ENCODE measurements at places on chromosomes 13 and 19. TPM values are rescaled to one million over a fixed set of nuclear protein-coding genes. Genes with fewer than 3 reads are reported as not detected.

- DNase-seq = no peak
These were observed 2.9 kb upstream of the NTF4 start for GRCh38 chr19:49067554-49067953.

GRCh38 chr19:40424637-40425449, 949 bp downstream of the SERTAD1 start:
- DNase-seq = no peak

Gene ADPRHL1
- 0.72 TPM for total RNA-seq

Gene ZFP36
- 575 TPM for total RNA-seq

Gene KLK14
- not detected for total RNA-seq

Gene TGFBR3L
- not detected for total RNA-seq

DNA sequence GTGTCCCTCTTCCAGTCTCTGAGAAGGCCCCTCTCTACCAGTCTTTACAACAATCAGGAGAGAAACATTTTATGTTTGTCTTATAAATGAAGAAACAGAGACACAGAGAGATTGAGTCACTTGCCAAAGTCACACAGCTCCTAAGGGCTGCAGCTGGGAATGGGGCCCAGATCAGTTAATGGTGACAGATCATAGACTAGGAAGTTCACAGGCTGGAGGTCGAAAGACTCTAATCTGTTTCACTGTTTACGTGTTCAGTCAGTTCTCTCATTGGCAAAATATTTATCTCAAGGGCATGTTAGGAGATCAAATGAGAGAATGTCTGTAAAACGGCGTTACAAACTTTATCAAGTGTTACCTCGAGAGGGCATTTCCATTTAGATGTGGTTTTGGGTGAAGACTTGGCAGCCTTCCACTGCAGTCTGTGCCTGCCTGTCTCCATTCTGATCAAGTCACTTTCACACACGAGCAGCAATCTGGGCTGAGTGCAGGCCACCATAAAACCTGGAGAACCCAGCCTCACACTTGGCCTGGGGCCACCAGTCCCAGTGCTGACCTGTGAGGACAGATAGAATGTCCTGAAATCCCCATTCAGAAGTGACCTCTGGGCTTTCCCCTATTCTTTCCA, 65.1 kb downstream of the SIAH3 start:
- no peak for DNase-seq

GRCh38 chr13:23984546-23984945, 87.2 kb upstream of the C1QTNF9B start:
- no peak for DNase-seq

Gene CYP2A7
- not detected for total RNA-seq

DNA sequence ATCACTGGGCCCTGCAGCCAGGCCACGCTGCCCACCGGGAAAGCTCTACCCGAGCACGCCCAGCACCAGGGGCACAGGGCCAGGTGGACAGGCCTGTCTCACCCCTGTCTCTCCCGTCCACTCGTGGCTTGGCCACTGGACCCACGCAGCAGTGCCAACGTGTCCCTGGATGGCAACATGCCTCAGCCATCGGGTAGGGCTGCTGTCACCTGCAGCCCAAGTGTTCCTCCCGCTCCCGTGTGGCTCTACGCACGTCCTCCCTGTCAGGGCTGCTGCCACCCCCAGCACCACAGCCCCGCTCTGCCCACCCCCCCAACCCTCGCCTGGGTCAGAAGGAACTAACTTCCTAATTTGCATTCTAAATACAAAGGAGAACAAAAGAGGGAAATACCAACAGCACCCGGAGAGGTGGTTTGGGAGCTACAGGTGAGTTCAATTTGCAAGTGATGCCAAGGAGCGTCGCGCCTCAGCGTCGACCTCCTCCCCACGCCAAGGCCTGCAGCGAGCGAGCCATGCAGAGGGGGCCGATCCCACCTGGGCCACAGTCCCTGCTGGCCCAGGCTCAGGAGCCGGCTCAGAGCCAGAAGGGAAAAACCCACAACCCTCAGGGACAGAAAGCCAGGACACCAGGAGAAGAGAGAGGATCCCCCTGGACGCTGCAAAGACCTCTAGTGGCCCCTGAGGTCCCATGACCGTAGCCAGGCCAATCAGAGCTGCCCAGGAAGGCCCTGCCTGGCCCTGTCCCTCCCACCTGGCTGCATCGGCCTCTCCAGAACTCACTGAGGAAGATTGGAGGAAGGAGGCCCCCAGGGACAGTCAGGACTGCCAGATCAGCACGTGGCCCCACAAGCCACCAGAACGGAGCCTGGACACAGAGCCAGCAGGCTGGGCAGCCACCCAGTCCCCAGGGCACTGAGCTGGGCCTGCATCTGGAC, 128.4 kb upstream of the SPACA7 start:
- no peak for DNase-seq

Gene ZNF784
- 2.5 TPM for total RNA-seq

DNA sequence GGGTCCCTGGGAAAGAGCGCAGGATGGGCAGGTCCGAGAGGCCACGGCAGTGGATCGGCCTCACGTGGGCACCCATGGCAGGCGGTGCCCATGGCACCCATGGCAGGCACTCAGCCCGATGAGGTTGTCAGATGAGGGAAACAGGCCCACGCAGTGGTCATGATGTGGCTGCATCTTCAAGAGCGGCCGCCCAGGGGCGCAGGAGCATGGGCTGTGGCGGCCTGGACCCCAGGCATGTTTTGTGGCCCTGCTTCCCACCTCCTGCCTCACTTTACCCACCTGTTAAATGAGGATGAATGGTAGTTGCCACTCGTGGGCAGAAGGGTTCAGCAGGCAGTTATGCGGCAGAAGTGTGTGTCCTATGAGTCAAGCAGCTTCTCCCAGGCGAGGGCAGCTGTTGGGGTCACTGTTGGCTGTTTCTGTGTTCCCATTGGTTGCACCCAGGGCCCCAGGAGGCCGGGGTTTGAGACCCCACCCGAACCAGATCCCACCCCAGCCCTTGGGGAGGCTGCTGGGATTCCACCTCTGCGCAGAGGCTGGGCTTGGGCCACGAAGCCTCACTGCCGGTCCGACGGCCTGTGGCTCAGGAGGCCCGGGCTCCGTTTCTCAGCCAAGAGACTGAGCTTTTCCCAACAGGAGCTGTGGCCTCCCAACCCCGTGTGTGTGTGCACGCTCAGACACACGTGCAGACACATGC, 30.0 kb downstream of the CSNK1G2 start:
- no peak for DNase-seq

GRCh38 chr19:44878120-44878865, 12.8 kb upstream of the TOMM40 start:
- DNase-seq = no peak

DNA sequence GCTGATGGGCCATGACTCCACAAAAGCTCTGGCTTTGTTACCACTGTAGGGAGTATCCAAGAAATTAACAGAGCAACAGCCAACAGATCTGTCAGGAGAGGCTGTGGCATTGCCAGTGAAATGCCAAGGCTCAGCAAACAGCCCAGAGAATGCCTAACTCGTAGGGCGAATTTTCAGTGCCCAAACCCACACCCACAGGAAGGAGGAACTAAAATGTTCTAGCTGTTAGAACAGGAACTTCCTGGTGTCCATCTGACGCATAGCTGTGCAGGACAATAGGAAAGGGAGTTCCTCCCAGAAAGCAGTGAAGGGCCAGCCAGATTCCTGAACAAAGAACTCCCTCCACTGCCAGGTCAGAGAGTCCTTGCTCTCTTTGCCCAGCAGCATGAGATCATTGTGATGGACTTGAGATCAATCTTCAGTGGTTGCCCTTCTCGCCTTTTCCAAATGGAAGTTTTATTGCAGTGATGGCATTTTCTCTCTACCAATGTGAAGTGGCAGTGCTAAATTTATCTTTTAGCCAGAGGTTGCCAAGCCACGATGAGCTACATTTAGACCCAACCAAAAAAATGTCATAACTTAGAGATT, 224.2 kb upstream of the STARD13 start:
- DNase-seq = no peak

Gene POP4
- 53.1 TPM for total RNA-seq

- no peak for DNase-seq
These were observed 10.2 kb upstream of the NOP53 start for GRCh38 chr19:47735131-47735530.

DNA sequence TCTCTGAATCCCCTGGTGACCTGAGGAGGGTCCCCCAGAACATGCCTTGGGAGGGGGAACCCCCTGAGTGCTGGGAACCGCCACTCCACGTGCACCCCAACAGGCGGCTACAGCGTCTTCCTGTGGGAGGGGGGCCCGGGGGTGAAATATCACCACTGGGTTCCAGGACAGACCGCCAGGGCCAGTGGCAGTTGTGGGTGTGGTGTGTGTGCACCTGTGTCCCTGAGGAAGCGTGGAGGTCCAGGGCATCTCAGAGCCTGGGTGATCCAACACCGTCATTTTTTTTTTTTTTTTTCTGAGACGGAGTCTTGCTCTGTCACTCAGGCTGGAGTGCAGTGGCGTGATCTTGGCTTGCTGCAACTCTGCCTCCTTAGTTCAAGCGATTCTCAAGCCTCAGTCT, 4.2 kb downstream of the ADGRE5 start:
- DNase-seq = no peak

DNA sequence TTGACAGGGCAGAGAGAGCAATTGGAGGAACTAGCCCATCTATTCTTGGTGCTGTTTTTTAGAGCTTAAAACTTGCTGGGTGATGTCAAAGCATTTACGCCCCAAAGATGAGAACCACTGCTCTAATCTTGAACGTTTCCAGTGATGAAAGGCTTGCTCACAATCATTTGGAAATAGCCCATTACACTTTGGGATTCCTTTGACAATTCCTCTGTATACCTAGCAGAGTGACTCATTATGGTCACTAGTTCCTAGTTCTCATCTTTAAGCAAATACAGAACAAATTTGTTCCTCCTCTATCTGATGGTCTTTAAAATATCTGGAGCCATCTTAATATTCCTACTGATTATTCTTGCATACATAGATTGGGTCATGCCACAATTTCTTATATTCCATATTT, 112.3 kb downstream of the GPC6 start:
- DNase-seq = no peak

GRCh38 chr19:46407856-46408663, 5.3 kb downstream of the CCDC8 start:
- DNase-seq = no peak

Gene TMEM255B
- 16.4 TPM for total RNA-seq

DNA sequence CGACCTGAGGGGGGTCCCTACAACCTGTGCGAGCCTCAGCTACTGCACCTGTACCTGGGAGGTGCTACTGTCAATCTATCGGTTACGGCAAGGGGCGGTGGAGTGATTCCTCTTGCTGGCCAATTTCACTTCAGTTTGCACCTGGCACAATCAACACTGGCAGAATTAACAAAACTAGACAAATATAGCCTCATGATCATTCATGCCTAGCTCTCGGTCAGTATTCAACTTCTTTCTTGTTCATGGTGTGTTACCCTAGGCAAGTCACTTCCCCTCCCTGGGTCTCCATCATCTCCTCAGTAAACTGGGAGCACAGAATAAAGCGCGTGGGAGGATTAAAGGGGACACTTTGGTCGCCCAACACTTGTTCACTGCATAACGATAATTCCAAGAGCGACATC, 618 bp downstream of the HAUS8 start:
- DNase-seq = no peak

- DNase-seq = no peak
These were observed 550.6 kb upstream of the ARGLU1 start for GRCh38 chr13:107118506-107118905.

Gene DPP9
- total RNA-seq = 42.9 TPM

Gene OR10H1
- not detected for total RNA-seq

DNA sequence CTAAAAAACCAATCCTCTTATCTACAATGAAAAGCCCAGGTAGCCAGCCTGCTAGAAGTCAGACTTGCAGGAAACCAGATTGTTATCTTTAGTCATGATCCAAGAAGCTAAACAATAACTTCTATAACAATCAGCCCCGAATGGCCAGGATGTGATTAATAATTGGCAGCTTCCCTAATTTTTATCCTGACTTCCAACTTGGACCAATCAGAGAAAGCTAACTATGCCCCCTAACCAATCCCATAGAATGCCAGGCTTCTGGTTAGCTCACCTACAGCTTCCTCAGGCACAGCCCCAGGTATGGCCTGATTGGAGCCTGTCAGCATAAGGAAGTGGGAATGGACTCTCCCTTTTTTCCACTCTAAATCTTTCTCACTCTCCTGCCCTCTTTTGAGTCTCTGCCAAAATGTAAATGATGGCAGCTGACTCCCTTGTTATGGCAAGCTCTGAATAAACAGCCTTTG, 394.9 kb downstream of the DLEU7 start:
- DNase-seq = no peak

GRCh38 chr19:55703790-55704215, 28.8 kb downstream of the EPN1 start:
- DNase-seq = no peak

DNA sequence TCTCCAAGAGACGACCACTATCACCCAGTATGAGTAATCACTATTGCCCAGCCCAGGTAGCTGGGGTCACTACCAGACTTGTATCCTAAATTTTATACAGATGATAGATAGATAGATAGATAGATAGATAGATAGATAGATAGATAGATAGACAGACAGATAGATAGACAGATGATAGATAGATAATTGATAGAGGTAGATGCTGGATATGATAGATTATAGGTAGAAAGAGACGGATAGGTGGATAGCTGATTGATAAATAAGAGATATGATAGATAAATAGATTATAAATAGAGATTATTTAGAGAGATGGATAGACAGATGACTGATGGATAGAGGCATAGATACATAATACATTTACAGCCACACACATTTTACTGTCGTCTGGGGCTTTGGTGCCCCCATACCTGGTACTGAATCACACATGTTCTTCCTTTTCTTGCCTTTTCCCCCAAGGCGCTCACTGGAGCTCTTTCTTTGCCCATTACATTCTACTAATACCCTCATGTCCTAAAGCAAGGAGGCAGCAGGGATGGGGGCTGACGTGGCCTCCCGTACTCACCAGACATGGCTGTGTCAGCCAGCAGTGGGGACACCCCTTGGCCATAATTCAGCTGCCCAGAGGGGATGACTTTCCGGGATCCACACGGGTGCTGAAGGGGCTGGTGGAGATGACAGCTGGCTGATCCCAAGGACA, 44.6 kb upstream of the CCNE1 start:
- no peak for DNase-seq

DNA sequence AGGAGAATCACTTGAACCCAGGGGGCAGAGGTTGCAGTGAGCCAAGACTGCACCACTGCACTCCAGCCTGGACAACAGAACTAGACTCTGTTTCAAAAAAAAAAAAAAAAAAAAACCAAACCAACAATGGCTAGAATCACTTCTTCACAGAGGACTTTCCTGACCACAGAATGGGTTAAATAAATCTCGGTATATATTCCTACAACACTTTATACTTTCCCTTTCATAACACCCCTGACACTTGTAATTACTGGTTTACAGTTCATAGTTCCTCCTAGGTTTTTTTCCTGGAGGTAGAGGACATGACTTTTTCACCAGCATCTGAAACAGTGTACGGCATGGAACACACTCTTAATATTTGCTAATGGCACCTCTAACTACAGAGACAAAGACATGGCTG, 31.4 kb downstream of the ZDHHC20 start:
- DNase-seq = no peak

DNA sequence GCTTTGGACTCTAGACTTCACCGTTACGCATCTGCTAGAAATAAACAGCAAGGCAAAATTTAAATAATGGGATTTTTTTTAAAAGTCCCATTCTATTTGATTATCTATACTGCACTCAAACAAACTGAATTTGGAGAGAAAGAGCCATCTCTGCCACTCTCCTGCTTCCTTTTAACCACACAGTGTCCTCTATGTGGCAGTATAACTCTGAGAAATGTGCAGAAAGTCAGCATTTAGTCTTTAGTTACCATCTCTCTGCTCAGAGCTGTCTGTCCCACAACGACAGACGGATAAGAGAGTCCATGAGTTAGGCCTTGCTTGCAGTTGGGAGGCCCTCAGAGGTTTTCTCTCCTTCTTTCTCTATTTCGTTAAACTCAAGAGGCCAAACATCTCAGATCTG, 21.2 kb downstream of the CCNA1 start:
- DNase-seq = no peak

- DNase-seq = no peak
These were observed 32.8 kb upstream of the GPI start for GRCh38 chr19:34332027-34332760.

All from omental fat pad (tissue), 4 donors.